ENCODE measurements at places on chromosomes 2 and 18.

DNA sequence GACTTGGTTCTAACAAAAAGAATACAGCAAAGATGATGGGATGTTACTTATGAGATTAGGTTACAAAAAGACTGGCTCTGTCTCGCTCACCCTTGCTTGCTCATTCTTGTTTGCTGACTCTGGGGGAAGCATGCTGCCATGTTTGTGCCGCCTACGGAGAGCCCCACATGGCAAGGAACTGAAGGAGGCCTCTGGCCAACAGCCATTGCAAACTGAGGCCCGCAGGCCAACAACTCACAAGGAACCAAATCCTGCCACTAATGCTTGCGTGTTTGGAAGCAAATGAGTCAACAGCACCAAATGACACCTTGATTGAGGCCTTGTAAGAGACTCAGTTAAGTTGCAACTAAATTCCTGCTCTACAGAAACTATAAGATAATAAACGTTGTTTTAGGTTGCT is 297.6 kb upstream of the STON1 start:
- no peak for DNase-seq

- no peak for DNase-seq
Measured at GRCh38 chr18:3345452-3345851, 83.5 kb downstream of the MYL12B start.

DNA sequence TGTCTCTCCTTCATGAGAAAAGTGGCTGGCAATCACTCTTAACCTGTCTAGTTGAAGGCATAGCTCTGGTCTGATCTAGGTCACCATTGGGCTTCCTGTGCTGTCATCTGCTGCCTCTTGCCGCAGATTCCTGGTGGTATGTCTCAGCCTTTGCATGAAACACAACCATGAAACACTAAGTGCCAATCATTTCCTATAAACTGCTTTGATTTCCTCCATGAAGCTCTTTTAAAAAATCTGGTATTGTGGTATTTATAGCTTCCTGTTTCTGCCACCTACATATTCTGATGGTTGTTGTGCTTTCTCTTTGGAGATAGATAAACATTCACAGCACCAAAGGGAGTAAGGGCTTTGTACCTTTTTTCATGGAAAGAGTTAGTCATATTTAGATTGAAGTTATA is 120.0 kb upstream of the EPC2 start:
- DNase-seq = no peak

GRCh38 chr2:42317486-42317885 is 43.5 kb downstream of the COX7A2L start:
- no peak for DNase-seq

GRCh38 chr2:12440731-12441130 is 276.0 kb upstream of the TRIB2 start:
- DNase-seq = no peak

DNA sequence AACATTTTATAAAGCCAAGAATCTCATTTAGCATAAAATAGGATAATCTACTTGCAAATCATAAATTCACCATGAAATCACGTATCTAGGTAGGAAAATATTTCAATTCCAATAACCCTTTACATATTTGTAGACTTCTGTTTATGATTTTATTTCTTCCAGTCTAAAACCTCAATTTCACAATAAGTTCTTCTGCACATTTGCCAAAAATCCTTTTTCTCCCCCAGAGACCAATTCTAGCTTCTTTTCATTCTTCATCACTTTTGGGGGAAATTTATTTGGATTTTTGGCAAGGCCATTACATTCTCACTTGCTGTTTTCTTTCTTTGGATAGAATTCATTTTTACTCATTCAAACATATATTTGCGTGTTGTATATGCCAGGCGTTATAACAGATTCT is 86.8 kb downstream of the SPRED2 start:
- no peak for DNase-seq

DNA sequence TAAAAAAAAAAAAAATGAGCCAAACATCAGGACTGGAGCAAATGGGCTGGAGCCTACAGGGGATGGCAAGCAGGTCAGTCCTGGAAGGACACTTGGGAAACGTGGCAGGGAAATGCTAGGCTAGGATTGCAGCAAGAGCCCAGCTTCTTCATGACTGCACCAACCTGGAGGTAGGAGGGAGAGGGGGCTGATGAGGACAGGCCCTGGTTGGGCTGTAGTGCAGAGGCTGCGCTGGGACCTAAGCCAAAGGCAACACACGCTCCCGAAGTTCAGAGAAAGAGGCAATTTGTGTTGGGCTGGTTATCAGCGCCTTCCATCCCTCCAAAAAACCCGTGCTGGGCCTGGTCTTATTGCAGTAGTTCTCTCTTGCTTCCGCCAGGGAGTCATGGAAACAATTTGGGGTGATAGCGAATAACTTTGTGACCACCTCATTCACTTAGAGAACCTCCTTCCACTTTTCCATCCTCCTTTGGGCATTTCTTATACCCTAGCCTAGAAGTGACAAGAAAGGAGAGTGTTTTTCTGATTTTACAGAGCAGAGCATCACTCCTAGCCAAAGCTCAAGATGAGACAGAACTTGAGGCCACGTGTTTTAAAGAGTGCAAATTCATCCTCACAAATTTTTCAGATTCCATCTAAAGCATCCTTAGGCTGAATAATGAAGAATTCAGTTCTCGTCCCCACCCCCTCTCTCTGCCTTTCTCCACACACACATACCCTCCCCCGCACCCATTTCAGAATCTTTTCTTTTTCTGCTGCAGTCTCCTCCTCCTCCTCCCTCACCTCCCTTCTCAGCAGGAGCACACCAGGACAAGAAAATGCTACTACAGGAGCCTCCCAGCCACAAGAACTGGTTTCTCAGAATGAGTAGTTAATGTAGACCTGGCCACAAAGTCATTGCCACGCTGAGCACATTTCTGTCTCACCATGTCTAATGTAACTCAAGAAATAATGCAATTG is 82.5 kb upstream of the STPG4 start:
- no peak for DNase-seq

GRCh38 chr2:63617366-63617765 is 28.6 kb downstream of the MDH1 start:
- no peak for DNase-seq

GRCh38 chr2:169361706-169362117 is 622 bp downstream of the LRP2 start:
- no peak for DNase-seq

GRCh38 chr2:217220228-217221013 is 360.6 kb upstream of the TNP1 start:
- DNase-seq = no peak

- no peak for DNase-seq
Measured at GRCh38 chr2:219508971-219509779, 5.1 kb upstream of the ASIC4 start.

DNA sequence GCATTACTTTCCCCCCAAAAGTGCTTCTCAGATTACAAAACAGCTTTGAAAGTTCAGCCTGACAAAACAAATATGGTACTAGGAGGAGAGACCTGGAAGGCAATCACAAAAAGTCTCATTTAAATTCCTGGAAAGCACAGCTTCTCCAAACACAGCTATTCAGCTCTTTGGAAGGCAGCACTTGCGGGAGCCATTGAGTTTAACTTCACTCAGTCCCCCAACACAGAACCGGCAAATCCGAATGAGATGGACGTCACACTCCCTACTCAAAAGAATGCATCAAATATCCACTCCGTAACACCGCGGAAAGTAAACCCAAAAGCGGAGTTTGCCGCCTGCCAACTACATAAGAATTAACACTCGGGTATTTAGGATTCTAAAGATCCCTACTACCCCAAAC is 638 bp downstream of the ST6GAL2 start:
- no peak for DNase-seq

DNA sequence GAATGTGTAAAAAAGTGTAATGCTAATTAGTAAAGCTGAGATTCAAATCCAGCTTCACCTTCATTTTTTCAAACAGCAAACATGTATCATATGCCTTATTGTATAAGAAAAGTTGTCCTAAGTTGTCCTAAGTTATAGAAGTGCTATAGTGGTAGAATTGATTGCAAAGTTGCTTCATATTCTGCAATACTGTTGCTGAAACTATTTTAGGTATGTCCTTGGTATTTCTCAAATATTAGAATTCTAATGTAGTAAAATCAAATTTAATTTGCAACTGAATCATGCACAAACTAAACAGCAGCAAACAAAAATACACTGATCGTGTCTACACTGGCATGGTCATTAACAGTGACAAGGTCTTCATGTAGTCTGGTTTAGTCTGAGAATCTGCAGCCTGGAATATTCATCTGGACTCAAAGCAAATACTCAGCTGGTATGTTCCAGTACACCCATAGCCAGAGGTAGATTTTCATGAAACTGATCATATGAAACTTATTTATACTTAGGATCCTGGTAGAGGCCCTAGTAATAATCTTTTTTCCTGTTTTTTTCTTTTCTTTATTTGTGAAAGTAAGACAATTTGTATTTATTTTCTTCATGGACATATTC is 555.6 kb upstream of the ZEB2 start:
- DNase-seq = no peak

GRCh38 chr2:223005496-223005895 is 46.5 kb upstream of the KCNE4 start:
- no peak for DNase-seq

DNA sequence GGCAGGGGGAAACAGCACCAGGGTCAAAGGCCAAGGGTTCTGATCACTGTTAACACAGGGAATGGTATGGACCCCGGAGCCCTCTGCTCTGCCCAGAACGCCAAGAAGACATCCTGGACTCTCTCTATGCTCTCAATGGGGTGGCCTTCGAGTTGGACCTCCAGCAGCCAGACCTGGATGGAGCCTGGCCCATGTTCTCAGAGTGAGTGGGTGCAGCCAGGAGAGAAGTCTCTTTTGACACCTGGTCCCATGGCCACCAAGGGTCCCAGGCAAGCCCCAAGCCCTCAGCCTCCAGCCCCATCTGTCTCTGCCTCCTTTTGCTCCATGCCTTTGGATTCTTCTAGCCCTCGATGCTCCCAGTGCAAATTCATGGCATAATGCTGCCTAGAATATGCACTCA is 4.1 kb downstream of the RUFY4 start:
- DNase-seq = no peak

GRCh38 chr18:53115876-53116585 is 776.0 kb downstream of the DCC start:
- DNase-seq = no peak

All from AG09309 (cell line).